Upper lobe of right lung (tissue), 1 donor: ENCODE measurements at places on chromosomes 4 and X.

DNA sequence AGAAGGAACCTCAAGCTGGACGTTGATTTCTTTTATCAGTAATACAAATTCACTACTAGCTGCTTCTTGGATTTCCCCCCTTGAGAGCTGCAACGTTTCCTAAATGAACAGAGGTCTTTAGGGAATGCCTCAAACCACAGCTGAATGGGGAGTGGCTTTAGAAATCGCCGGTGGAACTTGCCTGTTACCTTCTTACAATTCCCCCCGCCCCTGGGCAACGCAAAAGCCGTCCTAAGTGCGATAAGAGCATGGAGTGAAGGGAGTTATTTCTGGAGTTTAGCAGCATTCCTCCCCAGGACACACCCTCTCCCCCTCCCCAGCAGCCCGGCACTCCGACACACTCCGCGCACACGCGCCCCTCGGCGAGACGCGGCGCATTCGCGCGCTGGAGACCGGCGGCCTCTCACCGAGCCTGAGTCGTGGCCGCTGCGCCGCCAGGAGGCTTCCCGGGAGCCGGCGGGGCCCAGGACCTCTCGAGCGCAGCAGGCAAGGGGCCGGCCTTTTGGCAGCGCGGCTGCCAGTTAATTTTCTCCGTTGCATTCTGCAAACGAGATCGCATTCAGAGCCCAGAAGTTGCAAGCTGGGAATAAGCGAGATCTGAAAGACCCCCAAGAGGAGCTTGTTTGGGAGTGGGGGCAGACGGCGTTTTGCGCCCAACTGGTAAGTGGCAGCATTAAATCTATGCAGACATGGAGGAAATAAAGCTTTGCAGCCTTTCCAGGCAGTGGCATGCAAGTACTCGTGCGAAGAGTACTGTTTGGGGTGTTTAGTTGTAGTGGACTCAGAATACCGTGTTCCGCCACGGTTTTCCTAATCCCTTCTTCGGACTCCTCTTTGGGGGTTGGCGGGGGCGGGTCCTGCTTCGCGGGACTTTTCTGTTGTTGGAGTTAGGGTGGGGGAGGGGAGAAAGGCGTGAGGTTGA lies 134.7 kb downstream of the PALLD start:
- peak; percentile 85 for DNase-seq

DNA sequence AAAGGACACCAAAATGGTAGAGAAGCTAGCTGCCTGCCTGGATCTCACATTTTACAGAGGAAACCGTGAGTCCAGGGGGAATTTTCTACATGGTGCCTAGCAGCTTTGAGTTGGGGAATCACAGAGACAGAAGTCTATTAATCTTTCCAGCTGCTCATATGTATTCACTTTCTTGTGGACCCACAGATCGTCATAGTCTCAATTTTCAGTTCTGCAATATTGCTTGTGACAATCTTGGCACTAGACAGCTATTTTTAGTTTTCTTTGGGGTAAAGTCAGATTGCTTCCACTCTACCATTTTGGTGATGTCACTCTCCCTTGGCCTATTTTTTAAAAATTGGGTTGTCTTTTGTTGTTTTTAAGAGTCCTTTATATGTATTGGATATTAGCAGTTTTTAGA lies 233.4 kb upstream of the STK26 start:
- DNase-seq, result no peak

DNA sequence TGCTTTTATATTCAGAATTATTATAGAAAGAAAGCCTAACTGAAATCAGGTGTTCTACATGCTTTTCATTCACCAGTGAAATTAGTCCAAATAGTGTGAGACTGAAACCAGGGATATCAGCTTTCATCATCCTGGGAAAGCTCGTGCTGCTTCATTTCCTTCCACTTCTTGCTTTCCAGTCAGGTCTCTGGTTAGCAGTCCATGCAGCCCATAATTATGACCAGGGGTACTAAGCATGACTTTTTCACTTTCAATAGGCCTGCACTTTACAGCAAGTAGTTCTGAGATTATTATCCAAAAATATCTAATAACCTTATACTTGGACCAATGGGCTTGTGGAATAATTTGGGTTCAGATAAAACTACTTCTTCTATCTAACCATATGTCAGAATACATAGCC lies 673.2 kb upstream of the MAGEB2 start:
- no peak for DNase-seq

GRCh38 chr4:69878250-69878649 lies 18.3 kb upstream of the SULT1E1 start:
- no peak for DNase-seq

DNA sequence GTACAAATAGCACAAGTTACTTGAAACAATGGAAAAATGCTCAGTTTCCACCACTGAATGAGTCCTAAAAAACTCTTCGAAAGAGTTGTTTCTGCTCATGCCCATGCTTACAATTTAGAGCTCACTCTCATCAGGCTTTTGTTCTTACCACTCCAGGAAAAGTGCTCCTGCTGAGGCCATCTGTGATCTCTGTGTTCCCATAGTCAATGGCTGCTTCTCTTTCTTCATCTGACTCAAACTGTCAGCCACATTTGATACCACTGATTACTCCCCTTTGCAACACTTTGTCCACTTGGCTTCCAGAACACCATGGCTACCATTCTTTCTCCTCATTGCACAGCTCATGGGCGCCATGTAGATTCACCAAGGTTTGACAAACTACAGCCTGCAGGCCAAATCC lies 80.0 kb upstream of the SLC34A2 start:
- no peak for DNase-seq

- no peak for DNase-seq
Measured at GRCh38 chr4:110096405-110096804, 102.0 kb downstream of the ELOVL6 start.

- no peak for DNase-seq
Measured at GRCh38 chr4:83771113-83771705, 235.3 kb downstream of the GPAT3 start.

GRCh38 chr4:79763486-79764075 lies 309.4 kb downstream of the ANTXR2 start:
- DNase-seq, result no peak

DNA sequence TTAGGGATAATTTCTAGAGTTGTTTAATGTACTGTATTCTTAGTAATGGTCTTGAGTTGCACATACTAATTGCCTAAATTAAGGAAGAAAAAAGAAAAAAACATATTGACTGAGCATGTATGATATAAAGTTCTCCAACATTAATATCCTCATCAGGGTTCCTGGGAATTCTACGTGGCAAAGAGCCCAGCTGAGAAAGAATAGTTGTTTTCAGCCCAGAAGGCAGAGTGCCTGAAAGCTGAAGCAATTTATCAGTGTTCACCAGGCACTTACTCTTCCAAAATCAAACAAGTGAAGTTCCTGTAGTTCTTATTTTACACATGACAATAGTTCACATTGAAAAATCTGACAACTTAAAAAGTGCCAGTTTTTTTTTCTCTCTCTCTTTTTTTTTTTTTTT lies 27.7 kb downstream of the YIPF7 start:
- DNase-seq, result no peak

DNA sequence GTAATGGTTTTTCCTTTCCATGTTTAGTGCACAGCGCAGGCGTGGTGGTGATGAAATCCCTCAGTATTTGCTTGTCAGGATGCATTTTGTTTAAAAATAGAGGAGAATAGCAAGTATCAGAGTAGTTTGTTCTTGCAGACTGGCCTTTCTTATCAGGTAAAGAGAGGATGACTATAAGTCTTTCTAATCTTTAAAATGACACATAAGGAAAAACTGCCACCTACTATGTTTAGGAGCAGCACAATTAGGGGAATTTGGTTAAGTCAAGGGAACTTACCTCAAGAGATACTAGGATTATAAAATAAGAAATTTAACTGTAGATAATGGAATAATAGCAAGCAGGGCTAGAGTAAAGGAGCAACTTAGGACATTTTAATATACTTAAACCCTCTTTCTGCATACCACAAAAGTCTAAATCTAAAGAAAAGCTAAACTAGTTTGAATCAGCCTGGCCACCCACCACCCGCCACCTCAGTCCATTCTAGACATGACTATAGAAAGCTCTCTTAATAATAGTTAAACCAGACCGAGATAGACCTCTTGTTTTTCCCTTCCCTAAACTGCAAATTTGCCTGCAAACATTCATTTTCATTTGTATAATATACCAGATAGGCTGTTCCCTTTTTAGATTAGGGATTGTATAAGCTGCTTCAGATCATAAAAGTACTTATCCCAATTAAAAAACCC lies 62.0 kb downstream of the APOOL start:
- no peak for DNase-seq

- no peak for DNase-seq
Measured at GRCh38 chr4:80306260-80306659, 29.3 kb upstream of the CFAP299 start.

GRCh38 chr4:95045429-95045828 lies 287.7 kb downstream of the BMPR1B start:
- no peak for DNase-seq

- DNase-seq, result no peak
Measured at GRCh38 chr4:7516773-7517144, 82.0 kb upstream of the PSAPL1 start.

- DNase-seq, result no peak
Measured at GRCh38 chrX:23478056-23478455, 143.4 kb downstream of the PTCHD1 start.

DNA sequence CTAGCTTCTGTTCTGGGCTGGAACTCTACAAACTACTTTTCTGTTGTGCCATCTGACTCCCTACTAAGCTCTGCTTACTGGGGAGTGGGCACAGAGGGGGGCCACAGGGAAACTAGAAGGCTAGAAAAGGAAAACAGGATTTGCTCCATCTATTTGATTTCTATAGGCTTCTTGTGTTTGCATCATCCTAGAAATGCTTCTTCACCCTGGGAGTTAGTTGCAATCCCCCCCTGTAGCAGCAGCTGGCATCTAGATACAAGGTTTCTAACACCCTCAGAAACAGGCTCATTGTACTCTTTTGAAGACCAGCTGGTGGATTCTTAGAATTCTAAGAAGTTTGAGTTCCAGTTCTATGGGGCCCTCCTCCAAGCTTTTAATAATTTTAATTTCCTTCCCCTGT lies 213.4 kb downstream of the TMA16 start:
- no peak for DNase-seq

DNA sequence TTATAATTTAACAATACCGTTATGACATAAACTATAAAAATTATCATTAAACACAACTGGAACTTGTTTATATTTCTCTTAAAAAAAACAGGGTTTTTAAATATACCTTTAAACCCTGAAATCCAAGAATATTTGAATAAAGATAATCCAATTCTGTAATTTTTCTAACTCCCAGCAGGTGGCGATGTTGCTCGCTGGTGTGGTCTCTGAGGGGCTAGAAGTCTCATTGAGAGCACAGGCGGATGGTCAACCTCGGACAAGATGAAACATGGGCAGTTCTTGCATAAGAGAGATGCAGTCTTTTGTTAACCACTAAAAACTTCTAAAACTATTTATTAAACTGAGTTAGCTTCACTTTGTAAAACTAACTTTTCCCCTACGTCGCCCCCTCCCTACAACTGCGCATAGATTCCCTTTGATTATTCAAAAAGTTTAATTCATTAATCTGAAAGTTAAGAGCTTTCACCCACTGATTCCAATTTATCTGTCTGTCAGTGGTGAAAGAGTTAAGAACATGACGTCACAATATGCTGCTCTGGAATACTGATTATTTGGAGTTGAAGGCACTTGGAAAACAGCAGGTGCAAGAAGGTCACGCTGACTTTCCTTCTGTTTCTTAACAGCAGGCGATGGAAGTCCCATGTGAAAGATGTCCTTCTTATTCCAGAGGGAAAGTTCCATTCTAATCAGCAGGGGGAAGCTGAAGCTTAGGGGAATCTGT lies 29.5 kb downstream of the DMP1 start:
- DNase-seq, result no peak

DNA sequence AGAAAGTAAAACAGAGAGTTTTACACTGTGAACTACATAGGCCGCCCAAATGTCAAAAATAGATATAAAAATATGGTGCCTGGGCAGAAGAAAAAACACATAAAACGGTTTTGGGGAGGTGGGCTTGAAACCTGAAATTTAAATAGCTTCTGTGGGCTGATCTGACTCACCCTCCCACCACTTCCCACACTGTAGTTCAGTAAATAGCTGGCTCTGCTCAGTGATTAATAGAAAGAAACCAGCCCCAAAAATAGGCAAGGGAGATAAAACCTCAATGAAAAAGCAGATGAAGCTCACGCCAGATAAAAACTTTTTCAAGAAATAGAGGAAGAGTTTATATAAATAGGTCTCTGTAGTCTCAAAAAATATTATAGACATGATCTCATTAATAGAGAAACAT lies 13.2 kb upstream of the COX7B2 start:
- no peak for DNase-seq

GRCh38 chrX:35444671-35445355 lies 353.3 kb upstream of the MAGEB16 start:
- DNase-seq, result no peak

- DNase-seq, result no peak
Measured at GRCh38 chr4:52019936-52020657, at the start of gene LRRC66. LRRC66 (minus strand) TSS chr4:52020363; CDS start chr4:52017613, 2,750 bp downstream.

DNA sequence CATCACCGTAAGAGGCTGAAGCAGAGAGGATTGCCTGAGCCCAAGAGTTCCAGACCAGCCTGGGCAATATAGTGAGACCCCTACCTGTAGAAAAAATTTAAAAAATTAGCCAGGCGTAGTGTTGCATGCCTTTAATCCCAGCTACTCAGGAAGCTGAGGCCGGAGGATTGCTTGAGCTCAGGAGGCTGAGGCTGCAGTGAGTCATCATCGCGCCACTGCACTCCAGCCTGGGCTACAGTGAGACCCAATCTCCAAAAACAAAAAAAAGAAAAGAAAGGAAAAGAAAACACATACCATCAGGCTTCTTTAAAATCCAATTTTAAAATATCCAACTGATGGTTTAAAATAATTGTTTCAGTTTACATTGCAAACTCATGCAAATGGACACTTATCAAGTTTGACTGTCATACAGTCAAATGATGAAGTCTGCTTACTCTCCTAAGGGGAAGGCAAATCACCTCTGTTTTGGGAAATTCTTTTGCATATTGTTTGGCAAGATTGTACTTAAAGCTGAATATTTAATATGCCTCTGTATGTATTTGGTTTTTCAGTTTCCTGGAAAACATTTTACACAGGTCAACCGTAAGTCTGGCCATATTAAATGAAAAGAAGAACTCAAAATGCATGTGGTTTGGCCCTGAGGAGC lies 23.7 kb upstream of the TENM3 start:
- no peak for DNase-seq

DNA sequence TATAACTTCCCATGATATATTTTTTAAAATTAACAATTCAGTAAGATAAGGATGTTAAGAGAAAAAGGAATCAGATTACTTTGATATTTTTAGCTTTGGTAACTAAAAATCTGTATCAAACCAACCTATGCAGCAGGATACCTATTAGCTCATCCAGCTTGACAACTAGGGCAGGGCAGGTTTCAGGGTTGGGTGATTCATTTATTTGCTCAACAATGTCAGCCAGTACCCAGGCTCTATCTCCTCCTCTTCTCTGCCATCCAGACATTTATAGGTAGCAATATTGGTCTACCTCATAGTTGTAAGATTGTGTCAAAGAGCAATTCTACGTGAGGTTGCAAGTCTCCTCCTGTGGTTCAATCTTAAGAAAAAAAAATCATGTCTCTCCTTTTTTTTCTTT lies 421.9 kb downstream of the ANKRD50 start:
- no peak for DNase-seq
